HT-29 (cell line): ENCODE measurements at places on chromosomes 2 and 18.

- DNase-seq, result peak; percentile 56
Observed at GRCh38 chr2:29110916-29111535, 4.2 kb upstream of the CLIP4 start.

GRCh38 chr2:234594715-234595114, 97.8 kb upstream of the ARL4C start:
- DNase-seq, result no peak

- no peak for DNase-seq
Observed at GRCh38 chr2:170578606-170579005, 136.5 kb upstream of the SP5 start.

GRCh38 chr2:27249891-27250651, 12.8 kb downstream of the SLC30A3 start:
- peak; percentile 65 for DNase-seq

- DNase-seq, result no peak
Observed at GRCh38 chr2:144359684-144360083, 160.2 kb downstream of the ZEB2 start.

GRCh38 chr2:140013545-140014203, 1233.5 kb upstream of the NXPH2 start:
- DNase-seq, result no peak

GRCh38 chr2:74881176-74881575, 47.2 kb downstream of the HK2 start:
- DNase-seq, result no peak

DNA sequence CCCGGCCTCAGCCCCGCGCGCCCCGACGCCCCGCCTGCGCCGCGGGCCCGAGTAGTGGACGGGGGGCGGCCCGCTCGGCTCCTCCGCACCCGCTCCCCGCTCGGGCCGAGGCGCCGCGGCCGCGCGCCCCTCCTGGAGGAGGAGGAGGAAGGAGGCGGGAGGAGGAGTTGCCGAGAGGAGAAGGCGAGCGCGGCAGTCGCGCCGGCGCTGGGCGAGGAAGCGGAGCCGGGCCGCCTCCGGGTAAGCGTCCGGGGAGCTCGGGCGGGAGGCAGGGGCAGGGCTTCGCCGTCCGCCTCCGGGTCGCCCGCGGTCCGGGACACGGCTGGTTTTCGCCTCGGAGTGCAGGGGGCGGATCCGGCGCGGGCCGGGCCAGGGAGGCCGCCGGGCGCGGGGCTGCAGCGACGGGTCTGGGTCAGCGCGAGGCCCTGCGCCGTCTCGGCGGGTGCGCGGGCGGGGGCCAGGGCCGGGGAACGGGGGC, at the start of gene SOCS6:
TSS of gene SOCS6 (plus strand) at position 195 of the 478 bp plus-strand sequence. CDS start 35,624 bp downstream, outside the sequence.
- peak; percentile 51 for DNase-seq

DNA sequence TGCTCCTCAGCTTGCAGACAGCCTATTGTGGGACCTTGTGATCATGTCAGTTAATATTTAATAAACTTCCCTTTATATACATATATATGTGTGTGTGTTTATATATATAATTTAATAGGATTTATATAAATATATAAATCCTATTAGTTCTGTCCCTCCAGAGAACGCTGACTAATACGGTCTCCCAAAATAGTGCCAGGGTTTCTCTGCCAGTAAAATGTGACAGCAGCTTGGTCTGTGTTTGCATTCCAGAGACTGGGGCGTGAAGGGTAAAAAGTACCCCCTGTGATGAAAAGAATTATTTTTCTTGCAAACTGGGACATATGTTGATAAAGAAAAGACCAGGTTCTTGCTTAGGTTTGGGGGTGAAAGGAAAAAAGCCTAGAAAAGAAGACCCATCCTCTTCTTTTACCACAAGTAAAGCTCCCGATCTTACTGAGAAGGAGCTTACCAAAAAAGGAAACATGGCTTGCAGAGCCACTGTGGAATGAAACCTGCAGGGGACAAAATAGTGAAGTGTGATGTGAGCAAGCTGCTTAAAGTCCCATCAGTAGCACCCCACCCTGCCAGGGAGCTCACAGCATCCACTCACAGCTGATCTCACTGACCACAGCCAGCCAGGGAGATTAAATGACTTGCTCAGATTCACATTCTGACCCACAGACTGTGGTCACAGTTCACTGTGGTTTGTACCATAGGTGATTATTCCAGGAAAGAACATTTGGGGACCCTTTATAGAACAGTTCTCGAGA, 110.9 kb upstream of the RMP24 start:
- no peak for DNase-seq

DNA sequence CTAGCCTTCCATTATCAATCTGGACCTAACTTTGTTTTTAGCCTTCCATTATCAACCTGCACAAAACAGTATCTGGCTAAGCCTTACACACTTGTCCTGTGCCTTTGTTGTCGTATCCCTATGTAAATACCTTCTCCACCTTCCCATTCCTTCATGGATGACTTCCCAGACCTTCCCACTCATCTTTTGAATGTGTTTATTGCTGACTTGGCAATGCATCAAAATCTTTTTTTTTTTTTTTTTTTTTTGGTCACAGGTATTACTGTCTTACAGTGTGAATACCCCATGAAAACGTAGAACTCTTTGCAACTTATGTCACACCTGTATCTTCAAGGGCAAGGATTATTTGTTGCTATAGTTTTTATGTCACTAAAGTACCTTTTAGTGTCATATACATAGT, 25.7 kb downstream of the RPE start:
- no peak for DNase-seq

DNA sequence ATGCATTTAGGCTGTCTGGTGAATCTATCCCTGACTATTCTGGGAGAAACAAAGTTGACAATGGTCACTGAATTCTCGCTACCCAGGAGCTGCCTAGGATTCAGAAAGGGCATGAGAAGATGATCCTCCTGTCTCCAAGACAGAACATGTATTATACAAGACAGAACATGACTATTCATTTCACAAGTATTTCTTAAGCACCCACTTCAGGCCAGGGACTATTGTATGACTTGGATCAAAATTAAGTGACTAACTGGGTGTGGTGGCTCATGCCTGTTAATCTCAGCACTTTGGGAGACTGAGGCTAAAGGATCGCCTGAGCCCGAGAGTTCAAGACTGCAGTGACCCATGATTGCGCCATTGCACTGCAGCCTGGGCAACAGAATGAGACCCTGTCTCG, 235.8 kb upstream of the RAB12 start:
- no peak for DNase-seq

- no peak for DNase-seq
Observed at GRCh38 chr2:240503375-240503774, 54.4 kb downstream of the ANKMY1 start.

- no peak for DNase-seq
Observed at GRCh38 chr2:72936660-72937355, 19.5 kb downstream of the EMX1 start.

- no peak for DNase-seq
Observed at GRCh38 chr2:91748902-91749301, 3057.4 kb downstream of the RPIA start.

GRCh38 chr2:101781791-101782426, 84.4 kb downstream of the MAP4K4 start:
- DNase-seq, result no peak

DNA sequence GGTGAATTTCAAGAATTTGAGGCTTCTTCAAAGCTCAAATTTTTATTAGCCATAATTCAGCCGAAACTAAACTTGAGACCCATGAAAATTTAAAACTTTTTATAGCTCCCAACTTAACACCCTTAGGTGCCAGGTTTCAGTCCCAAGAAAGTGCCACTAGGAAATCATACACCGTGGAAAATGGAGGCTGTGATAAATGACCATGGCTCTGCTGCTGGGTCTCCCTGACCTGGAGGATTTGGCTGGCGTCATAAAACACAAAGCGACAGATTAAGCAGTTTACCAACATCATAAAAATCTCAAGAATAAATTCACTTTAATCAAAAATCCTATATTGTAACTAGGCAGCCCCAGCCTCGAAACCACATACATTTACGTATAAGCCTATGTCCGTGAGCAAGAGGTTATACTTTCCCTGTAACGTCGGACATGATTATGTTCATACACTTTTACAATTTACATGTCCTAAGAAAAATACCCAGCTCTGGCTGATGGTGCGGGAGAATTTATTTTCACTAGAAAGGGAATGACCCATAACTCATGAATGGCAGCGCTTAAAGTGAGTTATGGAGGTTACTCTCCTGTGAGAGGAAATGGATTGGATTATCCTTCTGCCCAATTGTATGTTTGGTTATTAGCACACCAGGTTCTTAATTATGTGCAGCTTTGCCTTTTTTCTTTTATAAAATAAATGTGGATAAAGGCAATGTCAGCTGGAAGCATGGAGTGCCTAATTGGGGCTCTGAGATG, 329.4 kb downstream of the AGPS start:
- no peak for DNase-seq

GRCh38 chr2:50895041-50895440, 136.9 kb downstream of the NRXN1 start:
- no peak for DNase-seq

DNA sequence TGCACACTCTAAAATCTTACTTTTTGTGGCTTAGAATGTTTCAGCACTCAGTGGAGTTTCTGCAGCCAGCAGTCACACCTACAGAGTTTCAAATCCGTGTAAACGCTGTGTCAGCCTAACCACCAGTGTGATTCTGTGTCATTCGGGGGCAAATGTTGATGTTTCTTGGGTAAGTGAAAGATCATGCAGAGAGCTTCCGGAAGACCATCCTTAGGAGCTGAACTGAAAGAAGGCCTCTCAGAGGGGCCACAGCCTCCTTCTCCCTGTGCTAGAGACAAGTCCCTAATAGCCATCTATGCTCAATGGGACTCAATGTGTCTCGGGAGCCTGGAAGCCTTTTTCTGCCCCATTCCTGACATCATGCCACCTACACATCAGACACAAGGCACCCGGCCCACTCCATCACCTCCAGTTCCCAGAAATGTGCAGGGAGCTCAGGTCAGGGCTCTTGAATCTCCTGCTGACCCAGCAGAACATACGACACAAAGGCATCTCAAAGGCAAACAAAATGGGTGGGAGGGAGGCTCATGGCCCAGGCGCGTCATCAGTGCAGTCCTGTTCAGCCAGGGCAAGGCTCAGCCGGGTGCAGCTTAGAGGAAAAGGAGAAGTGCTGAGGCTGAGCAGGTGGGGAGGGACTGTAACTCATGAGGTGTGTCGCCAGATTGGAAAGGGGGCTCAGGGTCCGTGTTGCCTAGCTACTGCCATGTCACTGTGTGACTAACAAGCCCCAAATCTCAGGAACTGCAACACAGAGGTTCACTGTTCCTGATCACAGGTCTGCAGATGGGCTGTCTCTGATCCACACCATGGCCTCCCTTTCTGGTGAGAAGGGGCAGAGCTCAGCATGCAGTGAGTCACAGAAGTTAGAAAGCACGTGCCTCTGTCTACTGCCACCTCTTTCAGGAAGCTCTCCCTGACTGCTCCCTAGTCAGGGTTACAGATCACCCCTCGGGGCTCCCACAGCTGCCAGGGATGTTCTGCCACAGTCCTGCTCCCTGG, 82.0 kb downstream of the SMAD7 start:
- no peak for DNase-seq

GRCh38 chr2:70767699-70768589, at the start of gene ADD2:
Gene ADD2, minus strand, starts transcription at chr2:70768200. Its CDS starts 61,792 bp downstream, at chr2:70706408.
- no peak for DNase-seq

DNA sequence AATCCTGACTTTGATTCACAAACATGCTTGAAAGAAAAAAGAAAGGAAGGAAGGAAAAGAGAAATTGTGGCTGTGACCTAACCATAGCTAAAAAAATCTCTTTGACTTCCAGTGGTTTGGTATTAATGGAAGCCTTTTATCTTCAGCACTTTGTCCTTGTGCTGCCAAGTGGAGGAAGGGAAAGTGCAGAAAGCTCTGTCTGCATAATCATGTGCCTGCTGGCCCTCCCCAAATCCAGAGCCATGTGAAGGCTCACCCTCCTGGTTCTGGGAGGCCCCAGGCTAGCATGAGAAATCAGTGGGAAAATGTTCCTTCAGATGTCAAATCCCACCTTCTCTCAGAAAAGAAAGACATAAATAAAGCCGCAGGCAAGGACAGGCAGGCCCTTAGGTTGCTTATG, 48.3 kb upstream of the BMPR2 start:
- no peak for DNase-seq

DNA sequence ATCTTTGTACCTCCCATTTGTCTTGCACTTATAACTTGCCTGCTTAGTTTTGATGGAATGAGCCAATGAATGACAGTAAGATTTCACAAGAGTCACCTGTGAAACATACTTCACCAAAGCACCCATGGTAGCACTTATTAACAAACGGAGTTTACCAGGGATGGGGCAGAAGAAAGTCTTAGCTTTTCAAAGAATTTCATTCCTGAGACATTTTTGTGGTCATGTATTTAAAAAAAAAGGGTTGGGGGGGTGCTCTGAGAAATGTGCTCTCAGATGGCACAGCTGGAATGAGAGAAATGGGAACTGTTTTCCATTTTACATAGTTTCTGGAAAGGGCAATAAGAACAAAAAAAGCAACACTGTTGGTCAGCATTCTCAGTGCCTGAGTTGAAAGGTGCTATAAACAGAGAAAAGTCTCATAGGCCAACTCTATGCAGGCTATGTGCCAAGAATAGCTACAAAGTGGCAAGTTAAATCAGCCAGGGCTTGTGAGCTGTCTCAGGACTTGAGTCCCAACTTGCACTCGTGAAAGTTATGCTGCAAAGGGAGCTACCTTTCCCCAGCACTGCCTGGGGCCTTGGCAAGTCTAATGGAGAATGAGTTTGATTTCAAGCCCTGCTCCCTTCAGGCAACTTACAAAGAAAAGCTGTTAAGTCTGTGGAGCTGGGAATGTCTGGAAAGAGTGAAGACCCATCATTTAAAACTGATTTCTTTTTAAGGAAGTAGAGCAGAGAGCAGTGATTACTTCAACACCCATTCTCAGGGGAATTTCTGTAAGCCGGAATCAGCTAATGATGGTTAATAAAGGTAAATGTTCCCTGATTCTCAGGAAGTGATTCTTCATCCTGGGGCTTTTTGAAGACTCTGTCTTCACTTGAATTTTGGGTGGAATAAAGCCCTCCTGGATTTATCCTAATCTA, 170.6 kb downstream of the SLC8A1 start:
- no peak for DNase-seq

GRCh38 chr2:60836491-60836890, 44.9 kb upstream of the REL start:
- no peak for DNase-seq

- DNase-seq, result no peak
Observed at GRCh38 chr2:85889627-85890281, 964 bp upstream of the ST3GAL5 start.
